ENCODE measurements at places on chromosomes 3 and 15.
A peak's percentile ranks its signal among the peaks of the same experiment; 100 is the strongest.

DNA sequence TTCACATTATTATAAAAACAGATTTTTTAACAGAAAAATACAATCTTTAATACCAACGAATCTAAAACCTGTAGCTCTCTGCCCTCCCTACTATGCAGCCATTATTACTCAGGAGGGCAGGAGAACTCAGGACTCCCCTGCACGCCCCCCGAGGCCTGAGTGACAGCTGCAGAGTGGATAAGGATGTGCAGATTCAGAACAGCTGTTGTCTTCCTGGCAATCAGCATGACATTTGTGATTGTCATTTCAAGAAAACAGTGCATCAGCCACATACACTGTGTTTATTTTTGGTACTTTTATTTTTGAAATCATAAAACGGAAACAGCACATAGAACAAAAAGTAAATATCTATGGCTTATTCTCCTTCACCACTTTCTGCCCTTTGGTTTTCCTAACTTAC, 450.8 kb downstream of the OCA2 start:
- DNase-seq: no peak

DNA sequence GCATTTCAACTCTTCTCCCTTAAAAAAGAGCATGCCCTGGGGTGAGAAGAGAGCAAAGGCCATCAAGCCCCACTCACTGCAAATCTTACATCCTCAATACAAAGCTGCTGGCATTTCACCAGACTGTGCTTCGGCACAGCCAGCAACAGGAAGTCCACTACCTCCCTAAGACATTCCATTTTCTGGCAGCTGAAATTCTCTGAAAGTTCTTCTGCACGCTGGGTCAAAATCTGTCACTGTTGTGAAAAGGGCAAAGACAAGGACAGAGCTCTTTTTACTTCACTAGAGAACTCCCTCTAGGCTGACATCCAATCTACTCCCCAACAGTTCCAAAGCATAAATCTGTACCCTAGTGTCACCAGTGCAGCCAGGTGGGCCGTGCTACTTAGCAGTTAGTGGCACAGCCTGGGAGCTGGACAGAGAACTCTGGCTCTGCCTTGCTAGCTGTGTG, 6.3 kb downstream of the MTMR10 start:
- peak; percentile 39 for DNase-seq

DNA sequence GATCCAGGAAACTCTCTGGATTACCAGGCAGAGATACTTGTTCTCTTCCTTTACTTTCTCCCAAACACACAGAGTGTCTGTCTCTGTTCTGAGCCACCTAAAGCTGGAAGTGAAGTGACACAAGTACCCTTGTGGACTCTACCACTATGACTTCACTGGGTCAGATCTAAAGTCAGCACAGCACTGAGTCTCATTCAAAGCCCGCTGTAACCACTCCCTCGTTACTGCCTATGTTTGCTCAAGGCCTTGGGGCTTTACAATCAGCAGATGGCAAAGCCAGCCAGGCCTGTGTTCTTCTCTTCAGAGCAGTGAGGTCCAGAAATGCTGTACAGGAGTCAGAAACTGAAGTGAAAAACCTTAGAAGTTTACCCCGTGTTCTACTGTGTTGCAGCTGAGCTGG, 588.3 kb upstream of the SEMA6D start:
- DNase-seq: no peak

DNA sequence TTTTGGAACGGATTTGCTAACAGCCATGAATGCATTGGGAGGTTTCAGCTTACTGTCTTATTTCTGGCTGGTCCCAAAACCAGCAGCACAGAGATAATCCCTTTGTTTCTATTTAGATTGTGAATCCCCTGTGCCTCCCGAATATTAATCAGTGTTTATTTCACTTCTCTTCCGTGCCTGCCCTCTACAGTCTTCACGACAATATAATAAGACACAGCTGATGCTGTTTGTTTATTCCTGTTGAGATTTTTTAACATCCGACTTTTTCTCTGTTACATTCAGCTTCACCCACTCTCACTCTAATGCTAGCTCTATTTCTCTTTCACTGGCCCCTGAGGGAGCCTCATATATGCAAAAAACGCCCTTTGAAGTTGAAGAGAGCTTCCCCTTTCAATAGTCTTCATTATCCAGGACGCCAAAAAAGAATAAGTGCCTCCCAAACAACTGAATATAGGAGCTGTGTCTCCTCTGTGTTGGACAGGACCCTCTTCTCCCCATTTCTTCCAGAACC, 995.3 kb downstream of the ROBO2 start:
- DNase-seq: no peak

DNA sequence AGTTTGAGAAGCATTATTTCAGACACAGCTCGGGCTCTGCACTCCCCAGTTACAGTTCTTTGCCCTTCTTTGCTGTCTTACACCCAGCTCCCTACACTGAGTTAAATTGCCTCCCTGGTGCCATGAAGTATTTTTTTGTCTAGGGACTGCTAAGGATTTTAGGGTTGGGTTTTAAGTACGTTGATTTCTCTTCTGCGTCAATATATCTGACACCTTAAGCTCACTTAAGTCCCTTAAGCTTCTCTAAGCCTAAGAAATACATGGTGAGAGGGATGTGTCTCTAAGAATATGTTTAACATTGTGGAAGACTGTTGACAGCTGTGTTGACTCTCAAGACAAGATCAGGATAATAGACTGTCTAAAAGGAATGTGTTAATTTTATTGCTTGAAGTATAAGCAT, 400.5 kb downstream of the PTPRG start:
- no peak for DNase-seq

DNA sequence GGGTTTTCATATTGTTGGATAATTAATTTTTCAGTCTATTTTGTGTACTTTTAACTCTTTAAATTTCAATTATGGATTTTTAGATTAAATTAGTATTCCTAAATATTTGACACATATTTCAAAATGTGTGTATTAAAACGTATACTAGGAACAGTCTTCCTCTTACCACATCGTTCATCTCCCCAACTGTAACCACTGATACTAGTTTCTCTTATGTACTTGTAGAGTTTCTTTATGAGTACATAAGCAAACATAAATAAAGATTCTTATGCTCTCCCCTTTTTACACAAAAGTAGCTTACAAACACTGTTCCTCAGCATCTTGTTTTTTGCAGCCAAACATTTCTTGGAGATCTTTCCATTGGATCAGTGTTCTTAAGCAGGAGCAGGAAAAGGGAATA, 45.9 kb downstream of the CMSS1 start:
- no peak for DNase-seq

DNA sequence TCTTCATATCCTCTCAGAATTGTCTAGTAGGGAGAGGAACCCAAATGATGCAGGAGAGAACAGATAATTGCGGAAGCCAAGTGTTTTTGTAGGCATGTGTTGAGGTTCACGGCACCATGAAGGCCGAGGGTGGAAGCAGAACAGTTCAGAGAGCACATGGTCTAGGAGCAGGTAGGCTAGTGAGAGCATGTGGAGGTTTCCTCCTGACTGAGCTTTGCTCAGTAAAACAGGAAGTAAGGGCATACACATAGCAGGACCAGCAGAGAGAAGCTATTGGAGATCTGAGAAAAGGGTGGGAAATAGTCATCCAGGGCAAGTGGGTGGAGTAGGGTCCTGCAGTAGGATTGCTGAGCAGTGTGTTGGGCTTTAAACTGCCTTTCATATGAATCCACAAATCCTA, 491.1 kb downstream of the FHIT start:
- DNase-seq: no peak

- DNase-seq: no peak
Observed at GRCh38 chr3:139529662-139530061, 9.9 kb downstream of the RBP1 start.

- DNase-seq: no peak
Observed at GRCh38 chr3:58607816-58608215, 30.6 kb upstream of the FAM107A start.

DNA sequence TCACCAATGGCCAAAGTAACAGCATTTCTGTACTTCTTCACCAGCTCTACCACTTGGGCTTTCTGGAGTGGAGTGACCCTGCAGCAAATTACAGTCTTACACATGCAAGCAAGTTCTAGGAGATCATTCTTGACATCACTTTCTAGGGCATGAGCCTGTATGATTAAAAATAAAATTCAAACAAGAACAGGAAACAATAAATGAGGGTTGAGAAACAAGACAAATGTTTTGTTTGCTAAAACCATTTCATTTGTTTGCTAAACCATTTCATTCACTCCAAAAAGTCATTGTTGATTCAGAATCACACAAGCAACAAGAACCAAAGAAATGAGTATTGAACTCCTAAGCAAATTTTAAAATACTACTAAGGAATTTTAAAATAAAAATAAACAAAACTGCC, 220.9 kb downstream of the ATP8B4 start:
- DNase-seq: no peak

GRCh38 chr3:40779039-40779438, 254.3 kb downstream of the ZNF621 start:
- no peak for DNase-seq

DNA sequence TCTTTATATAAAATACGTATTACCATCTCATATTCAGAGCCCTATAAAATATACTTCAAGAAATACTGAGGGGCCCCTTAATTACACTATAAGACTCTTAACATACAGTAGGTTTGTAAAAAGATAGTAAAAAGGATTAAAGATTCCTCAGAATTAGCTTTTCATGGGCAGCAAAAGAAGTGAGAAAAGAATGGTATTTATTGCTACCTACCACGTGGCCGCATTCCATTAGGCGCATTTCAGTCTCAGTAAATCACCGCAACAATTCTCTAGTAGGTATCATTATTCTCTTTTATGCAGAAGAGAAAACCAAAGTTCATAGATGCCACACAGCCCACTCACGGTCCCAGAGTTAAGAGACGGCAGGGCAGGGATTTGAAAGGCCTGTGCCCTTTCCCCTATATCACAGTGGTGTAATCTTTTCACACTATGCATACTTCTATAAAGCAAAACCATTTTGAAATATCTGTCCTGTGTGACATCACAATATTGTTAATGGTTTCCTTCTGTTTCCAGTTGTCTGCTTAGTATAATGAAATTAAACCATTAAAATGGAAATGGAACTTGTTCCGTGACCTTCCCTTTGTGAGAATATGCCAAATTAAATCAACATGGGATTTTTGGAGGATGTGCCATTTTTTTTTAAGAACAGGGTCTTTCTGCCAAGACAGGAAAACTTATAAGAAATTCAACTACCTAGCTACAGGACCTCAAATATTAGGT, 1072.2 kb downstream of the FHIT start:
- no peak for DNase-seq

DNA sequence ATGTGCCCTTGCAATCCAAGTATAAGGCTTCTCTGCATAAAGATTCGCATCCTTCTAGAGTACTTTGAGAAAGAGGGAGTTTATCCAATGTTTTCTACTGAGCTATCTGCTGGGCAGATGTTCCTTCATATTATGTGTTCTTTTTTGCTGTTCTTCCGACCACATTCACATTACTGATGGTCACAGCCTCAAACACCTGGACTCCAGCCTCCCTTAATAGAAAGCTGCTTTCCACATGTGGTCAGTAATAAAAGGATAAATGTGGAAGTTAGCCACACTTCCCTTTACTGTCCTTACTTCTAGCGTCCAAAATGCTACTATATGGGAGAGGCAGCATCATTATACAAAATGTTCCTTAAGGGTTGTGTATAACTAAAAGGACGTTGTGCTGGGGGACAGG, 116.9 kb downstream of the CD47 start:
- no peak for DNase-seq

DNA sequence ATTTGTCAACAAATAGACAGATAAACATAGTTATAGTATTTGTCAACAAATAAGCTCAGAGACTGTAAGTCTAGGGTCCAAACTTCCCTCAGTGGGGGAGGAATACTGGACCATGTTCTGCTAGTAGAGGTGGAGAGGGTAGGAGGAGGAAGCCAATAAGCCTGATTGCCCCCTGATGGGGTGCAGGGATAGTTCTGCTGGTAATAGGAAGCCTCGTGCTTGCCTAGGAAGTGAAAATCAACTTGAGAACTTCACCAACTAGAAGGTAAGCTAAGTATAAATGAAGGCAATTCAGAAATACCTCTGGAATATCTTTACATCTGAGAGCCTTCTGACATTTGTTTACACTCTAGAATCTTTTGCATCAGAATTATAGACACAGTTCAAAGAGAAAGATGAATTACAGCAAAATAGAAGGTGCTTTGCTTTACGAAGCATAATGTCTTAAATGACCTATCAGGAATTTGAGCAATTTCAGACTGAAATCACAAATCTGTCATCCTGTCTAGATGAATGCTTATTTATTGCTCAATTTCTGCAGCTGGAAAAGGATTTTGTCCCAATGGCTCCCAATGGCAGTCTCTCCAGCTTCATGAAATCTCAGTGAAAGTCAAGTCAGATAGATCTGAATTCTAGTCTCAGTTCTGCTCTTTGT, 225.6 kb upstream of the TBC1D5 start:
- DNase-seq: no peak

GRCh38 chr3:169613053-169613803, 50.3 kb downstream of the MECOM start:
- no peak for DNase-seq

- DNase-seq: no peak
Observed at GRCh38 chr3:100274361-100274760, 13.6 kb downstream of the TBC1D23 start.

DNA sequence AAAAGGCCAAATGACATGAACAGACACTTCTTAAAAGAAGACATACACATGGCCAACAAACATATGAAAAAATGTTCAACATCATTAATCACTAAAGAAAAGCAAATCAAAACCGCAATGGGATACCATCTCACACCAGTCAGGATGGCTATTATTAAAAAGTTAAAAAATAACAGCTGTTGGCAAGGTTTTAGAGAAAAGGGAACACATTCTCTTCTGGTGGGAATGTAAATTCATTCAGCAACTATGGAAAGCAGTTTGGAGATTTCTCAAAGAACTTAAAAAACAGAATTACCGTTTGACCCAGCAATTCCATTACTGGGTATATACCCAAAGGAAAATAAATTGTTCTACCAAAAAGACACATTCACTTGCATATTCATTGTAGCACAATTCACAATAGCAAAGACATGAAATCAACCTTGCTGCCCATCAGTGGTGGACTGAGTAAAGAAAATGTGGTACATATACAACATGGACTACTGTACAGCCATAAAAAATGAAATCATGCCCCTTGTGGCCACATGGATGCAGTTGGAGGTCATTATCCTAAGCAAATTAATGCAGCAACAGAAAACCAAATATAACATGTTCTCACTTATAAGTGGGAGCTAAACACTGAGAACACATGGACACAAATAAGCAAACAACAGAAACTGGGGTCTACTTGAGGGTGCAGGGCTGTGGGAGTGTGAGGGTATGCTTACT, 190.7 kb upstream of the MCTP2 start:
- peak; percentile 91 for DNase-seq

All from fibroblast of skin of scalp (primary cell).